ENCODE measurements at places on chromosomes 5 and 9.
A peak's percentile ranks its signal among the peaks of the same experiment; 100 is the strongest.

- DNase-seq = no peak
Measured at GRCh38 chr9:71647094-71647591, 121.2 kb downstream of the CEMIP2 start.

GRCh38 chr5:97534166-97534565, 351.1 kb upstream of the RIOK2 start:
- no peak for DNase-seq

GRCh38 chr5:1930501-1930879, 47.8 kb upstream of the IRX4 start:
- DNase-seq = no peak

DNA sequence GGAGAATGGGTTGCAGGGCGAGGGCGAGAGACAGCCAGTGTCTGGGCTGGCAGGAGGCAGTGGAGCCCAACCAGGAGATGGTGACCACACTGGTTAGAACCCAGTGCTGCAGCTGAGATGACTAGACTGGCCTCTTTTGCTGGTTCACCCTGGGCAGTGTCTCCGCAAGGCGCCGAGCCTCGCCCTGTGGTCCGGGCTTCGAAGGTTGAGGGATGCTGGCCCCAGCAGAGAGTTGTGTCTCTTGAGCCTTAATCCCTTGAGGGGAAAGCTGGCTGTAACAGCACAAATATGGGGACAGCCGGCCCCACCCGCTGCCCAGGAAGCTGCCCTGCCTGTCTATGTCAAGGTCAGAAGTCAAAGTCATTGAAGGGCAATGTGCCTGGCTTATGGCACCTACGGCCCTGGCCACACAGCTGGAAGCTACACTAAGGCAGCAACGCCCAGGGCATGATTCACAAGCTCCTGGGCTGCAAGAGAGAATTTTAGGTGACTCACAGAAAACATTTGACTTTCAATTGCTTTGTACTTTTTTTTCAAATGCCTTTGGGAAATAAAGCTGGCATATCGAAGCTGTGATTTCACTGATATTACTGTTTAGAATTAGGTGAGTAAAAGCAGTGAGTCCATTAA, 33.3 kb downstream of the NKX2-5 start:
- no peak for DNase-seq

GRCh38 chr9:98518556-98518955, 190.2 kb downstream of the GABBR2 start:
- no peak for DNase-seq

DNA sequence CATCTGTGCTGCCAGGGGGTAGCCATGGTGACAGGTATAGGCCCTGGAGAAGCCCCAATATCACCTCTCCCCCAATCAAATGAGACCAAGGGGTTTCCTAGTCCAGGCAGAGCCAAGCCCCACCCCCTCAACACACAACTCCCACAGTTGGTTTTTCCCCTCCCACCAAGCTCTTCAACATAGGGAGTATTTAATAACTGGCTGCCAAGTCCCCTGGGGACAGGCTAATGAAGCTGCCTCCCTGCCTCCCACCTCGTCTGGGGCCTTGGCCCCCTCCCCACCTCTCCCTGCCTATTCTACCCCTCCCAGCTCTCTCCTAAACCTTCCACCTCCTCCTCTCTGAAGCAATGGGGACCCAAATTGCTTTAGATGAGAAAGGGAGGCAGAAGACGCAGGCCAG, 23.4 kb downstream of the CPLX2 start:
- no peak for DNase-seq

DNA sequence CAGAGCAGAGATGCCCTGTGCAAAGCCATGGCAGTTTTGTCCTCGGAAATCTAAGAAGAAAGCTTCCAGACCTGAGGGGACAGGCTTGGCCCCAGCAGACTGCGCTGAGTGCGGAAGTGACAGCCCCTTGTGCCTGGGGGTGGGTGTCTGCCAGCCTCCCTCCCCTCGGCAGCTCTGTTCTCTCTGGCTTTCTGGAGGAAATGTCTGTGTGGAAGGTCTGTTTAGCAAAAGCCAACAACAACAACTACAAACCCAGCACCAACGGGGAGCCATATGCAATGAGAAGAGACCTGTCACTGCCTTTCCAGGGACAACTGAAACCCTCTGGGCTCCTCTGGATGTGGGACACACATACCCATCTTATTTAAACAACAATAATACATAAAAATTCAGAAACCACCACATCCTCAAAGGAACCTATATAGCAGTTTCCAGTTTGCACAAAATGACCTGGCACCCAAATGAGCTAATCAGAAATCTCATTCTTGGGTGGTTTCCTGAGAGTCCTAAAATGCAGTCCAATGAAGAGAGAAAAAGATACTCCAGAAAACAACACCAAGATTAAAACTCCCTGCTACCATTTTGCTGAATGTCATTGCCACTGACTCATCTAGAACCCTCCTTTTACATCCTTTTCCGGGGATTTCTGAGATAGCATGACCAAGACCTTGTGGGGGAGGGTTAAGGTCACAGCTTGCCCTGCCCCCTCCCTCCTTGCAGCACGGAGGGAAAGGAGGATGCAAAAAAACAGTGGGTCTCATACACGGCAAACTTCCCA, 97.7 kb downstream of the AK8 start:
- DNase-seq = no peak

GRCh38 chr5:74897049-74897448, 30.9 kb upstream of the FAM169A start:
- DNase-seq = no peak

DNA sequence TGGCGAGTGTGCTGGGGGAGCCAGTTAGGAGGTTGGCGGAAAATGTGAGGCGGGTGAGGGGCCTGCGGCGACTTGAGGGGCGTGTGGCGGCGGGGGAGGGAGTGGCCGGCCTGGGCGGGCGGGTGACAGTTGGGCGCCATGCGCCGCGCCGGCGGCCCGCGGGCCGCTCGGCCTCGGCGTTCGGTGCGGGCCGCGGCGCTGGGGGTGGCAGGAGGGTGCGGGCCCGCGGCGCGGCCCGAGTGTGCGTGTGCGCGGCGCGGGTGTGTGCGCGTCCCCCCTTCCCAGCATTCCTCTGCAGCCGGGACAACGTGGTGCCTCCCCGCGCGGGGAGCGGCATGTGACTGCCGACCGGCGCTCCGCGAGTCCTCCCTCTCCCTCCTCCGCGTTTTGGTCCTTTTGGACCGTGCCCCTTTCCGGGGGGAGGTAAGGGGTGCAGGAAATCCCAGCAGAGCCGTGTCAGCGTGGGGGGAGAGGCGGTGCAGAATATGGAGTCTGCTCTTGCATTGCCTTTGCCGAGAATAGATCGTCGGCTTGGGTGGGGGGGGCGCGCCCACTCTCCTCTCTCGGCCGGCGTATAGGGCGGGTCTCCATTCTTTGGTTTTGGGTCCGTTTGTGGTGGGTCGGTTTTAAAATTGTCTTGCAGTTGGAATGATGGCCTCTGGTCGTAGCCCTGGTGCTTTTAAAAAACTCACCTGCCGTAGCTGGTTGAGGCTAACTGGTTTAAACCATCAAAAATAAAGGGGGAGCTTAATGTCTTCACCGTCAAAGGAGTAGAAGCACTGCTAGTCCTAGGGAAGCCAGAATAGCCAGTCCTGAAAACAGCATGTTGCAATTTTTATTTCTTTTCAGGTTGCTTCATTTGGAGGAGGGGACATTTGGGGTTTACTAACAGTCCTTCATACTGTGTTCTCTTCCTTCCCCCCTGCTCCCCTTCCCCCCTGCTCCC, 2.0 kb downstream of the LARP1 start:
- peak; percentile 52 for DNase-seq

GRCh38 chr9:81673310-81673709, 16.0 kb downstream of the TLE1 start:
- no peak for DNase-seq

GRCh38 chr9:116101516-116101915, 52.1 kb upstream of the PAPPA start:
- no peak for DNase-seq

GRCh38 chr9:125146247-125146646, 2.9 kb upstream of the SCAI start:
- DNase-seq = no peak

DNA sequence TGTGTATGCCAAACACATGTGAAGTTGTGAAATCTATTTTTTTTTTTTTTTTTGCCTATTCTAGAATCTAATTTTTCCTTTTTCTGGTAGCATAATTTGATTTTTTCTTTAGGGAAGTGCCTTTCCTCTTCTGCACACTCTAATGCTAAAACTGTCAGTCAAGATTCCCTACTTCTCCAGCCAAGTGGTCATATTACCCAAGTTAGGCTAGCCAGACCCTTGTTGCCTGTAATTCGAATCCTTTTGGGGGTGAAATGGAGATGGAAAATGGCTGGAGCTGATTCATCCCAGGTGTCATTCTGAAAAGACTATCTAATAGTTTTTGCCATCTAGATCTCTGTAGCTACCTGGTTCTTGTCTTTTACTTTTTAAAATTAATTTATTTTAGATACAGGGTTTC, 24.8 kb upstream of the UBAP1 start:
- no peak for DNase-seq

DNA sequence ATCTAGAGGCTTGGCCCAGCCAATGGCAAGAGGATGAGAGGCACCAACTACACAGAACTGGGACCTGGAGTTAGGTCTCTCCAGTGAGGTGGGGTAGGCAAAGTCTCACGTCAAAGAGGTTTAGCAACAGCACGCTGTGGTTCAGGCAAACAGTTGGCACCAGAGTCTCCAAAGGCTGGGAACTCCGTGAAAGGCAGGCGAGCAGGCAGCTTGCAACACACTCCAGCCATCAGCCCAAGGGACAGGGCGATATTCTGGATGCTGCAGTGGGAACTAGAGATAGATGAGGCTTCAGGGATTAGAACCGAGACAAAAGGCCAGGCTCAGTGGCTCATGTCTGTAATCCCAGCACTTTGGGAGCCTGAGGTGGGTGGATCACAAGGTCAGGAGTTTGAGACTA, 129.1 kb downstream of the PDZD2 start:
- no peak for DNase-seq

DNA sequence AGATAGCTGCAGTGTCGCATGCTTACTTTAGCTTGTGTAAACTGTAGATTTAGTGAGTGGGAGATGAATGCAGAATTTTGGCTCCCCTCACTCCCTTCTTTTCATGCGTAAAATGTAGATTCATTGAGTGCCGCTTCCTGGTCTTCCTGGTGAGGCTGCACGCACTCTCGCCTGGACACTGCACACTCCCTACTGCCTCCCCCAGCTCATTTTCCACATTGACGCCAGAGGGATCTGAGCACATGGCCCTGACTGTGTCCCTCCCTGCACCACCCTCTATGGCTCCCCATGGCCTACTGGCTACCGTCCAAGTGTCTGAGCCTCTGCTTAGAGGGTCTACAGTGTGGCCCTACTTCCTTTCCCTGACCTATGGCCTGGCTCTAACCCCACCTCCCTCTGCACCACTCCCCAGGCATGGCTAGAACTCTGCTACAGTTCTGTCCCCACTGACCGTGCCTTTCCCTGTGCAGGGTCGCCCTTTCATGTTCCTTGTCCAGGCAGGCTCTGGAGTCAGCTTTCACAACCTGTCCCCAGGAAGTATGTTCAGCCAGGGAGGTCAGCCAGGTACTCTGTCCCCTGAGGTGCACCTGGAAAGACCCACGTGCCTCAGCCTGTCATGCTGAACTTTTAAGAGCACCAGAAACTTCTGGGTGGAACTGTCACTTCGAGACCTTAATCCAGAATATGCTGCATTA, 160.6 kb downstream of the COL23A1 start:
- no peak for DNase-seq

- DNase-seq = no peak
Measured at GRCh38 chr5:14251733-14252132, 108.6 kb downstream of the TRIO start.

DNA sequence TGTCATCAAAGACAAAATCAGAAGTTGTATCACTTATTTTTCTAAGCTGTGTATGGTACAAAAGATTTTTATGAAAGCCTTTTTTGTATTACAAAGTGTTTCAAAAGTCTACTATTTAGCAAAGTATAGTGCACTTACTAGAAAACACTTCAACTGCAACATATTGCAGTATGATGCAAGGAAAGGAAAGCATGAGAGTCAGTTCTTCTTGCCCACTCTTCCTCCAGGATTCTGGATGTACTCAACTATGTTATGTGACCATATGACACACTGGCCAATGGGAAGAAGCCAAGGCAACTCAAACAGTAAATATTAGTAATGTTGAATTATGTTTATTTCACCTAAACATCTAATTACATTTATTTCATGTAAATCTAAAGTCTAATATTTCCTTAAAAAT, 49.5 kb upstream of the TYRP1 start:
- no peak for DNase-seq

- no peak for DNase-seq
Measured at GRCh38 chr9:35044071-35044470, 28.4 kb downstream of the VCP start.

GRCh38 chr5:21791304-21791703, 1061.8 kb downstream of the CDH12 start:
- no peak for DNase-seq

DNA sequence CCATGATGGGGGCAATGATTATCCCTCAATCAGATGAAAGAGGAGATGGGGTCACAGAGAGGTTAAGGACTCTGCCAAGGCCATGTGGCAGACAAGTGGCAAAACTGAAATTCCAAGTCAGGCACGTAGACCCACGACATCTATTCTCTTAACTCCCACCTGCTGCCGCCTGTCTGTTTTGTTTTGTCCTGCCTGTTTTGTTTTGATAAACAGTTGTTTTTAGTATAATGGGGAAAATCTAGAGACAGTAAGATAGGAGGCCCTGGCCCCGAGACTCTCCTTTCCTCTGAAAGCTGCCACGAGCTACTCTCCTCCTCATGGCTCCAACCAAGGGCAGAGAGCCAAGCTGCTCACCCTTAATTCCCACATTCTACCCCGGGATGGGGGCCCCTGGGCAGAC, 4.9 kb downstream of the FSTL4 start:
- DNase-seq = no peak

- DNase-seq = no peak
Measured at GRCh38 chr5:170361116-170361515, 28.1 kb downstream of the KCNMB1 start.

- no peak for DNase-seq
Measured at GRCh38 chr9:16825331-16825725, 45.1 kb downstream of the BNC2 start.

DNA sequence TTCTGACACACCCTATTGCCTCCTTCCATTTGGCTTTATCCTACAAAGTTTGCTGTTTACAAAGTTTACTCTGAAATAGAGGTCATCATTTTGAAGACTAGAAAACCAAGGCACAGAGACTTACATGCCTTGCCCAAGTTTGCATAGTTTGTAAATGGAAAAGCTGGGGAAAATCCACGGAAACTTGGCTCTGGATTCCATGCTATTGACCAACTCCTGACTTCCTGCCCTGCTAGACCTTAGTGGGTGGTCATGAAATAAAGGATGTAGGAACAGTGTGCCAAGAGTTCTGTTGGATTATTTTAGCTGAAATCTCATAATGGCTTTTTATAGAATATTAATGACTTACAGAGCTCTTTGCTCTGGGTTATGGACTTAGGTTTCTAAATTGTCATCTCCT, 69.5 kb downstream of the GRIA1 start:
- DNase-seq = no peak

DNA sequence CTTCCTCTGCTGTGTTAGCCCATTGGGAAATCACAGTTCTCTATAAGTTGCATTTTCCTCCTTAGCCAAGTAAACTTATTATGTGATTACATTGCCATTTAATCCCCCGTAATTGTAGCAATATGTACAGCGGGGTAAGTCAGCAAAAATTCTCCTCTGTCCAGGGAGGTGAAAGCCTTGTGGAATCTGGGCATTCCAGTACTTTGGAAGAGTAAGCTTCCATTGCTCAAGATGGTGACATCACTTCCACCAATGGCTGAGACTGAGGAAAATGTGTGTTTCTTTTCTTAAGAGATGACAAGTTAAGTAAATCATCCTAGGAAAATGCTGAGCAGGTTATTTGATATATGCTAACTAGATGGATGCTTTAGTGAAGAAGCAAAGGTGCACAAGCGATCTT, 436.7 kb downstream of the CETN3 start:
- no peak for DNase-seq
